ENCODE measurements at places on chromosomes 4 and X.

DNA sequence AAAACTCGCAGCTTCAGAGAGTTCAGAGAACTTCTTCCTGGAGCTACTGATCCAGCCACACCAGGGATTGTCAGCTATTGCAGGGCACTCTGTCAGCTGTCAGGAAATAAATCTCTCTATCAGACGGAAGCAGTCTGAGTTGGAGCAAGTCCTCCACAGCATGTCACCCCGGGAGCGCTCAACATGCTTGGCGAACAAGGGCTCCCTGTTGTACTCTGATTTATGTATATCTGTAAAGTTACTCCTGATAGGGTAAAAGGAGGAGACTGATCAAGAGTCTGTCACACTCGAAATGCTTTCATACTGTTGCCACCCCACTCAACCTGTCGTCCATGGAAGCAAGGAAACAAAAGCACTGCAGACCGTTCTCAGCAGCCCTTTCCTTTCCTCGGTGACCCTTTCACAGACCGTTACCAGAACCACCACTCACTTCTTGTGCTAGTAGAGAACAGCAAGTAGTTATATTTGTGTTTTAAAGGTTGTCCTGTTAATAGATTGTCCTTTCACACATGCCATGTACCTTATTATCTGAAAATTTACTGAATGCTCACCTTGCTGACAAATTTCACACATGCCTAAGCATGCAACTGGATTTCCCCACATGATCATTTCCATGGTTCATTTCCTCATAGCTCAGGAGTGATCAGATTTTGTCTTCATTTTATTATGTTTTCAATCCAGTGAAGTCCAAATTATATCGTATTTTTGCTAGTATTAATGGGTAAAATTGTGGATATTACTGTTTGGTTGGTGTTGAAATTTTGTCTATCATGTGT, 2108.9 kb upstream of the TENM3 start:
- DNase-seq: no peak

DNA sequence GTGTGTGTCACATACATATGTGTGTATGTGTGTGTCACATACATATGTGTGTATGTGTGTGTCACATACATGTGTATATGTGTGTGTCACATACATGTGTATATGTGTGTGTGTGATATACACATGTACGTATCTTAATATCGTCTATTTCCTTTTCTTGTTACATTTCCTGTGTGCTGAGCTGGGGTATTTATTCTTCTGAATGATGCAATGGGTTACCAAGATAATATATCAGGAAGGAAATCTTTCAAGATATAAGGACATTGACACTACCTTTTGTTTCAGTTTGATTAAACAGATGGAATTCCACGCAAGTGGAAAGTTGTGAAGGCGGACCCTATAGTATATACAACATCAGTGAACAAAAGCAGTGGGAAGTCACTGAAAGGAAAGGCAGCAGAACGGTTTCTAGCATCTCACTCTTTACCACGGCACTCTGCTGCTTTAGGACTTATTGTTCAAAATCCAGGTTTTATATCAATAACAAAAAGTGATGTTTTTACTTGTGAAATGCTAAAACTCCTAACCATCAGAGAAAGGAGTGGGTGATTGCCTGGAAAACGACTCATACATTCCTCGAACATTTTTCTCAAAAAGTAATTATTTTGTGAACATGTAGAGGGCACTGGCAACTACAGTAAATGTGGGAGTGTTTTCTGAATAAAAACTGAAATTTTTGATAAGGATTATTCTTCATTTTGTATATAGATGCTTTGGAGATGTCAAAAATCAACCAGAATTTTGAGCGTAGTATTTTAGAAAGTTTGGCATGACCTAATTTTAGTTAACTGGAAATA, 43.1 kb upstream of the IL21 start:
- DNase-seq: no peak

- no peak for DNase-seq
These were observed 18.4 kb upstream of the TBC1D1 start for GRCh38 chr4:37872310-37872988.

DNA sequence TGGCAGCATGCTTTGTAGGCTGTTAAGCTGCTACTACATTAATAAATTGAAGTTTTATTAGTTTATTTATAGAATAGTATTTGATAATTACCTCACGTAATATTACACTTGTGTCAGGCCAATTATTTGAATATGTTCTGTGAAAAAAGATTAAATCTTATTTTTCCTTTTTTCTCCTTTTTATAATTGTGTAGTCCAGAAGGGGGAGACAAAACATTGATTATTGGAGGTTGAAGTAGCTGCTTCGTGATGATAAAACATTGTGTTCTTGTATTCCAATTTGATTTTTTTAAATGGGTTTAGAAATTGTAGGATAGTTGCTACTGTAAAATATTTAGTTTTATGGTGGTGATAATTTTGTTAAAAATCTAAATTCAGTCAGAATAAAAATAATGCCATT, 85.7 kb downstream of the DIAPH2 start:
- DNase-seq: peak; percentile 16

- no peak for DNase-seq
These were observed 37.5 kb upstream of the TMEM150C start for GRCh38 chr4:82599336-82599735.

DNA sequence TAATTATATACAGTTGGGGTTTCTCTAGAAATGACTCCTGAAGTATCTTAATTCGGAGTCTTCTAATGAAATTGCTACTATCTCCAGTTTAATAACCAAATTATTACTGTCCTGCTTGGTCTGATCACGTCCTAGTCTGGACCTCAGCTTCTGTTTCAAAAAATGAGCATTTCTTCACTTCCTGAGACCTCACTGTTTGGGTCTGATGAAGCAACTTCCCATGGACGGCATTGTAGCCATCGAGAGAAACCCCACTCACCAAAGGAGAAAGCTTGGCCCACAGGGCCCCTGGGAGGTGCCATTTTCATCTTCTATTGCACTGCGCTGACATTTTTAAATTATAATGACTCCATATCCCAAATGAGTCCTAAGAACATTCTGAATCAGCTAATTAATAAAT, 178.0 kb downstream of the MGST2 start:
- no peak for DNase-seq

DNA sequence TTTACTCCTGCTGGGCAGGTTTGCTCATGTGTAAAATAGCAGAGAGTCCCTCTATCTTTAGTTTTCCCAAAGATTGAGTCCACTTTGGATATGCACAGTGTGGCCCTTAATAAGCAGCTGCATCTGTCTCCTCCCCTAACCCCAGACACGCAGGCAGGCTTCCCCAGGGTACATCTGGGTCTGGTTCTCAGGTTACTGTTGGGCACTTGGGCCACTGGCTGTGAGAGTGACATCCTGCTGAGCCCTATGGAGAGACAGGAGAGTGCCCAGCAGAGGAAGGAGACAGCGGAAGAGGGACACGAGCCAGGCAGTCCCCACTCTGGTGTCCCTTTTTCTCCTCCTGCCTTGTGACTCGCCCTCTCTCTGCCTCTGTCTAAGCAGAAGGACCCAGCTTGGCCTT, 16.0 kb downstream of the XK start:
- no peak for DNase-seq

DNA sequence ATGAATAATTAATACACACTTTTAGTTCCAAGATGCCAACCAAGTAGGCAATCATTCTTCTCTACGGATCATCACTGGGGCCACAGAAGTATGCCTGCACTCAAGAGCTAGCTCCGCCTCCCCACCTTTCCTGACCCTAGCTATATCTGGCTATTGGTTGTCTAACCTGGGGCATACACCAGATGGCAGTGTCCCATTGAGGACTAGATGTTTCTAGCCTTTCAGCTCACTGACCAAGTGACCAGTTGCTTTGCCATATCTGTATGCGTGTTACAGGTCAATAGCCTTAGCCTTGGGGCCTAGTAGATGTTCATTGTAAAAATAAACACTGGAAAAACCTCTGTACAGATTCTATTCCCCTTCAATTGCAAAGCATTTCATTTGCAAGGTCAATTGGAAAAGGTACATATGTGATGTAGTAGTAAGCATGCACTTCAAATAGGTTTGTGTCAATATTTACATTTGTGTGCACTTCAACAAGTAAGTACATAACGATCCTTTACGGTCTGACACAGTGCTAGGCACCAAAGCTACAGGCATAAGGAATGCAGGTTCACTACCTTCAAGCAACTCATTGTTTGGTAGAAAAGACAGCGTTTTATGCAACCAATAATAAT, 521.7 kb downstream of the PPARGC1A start:
- no peak for DNase-seq

GRCh38 chr4:79915246-79915645, 157.8 kb downstream of the ANTXR2 start:
- no peak for DNase-seq

GRCh38 chr4:19831644-19832285, 419.9 kb upstream of the SLIT2 start:
- peak; percentile 32 for DNase-seq

DNA sequence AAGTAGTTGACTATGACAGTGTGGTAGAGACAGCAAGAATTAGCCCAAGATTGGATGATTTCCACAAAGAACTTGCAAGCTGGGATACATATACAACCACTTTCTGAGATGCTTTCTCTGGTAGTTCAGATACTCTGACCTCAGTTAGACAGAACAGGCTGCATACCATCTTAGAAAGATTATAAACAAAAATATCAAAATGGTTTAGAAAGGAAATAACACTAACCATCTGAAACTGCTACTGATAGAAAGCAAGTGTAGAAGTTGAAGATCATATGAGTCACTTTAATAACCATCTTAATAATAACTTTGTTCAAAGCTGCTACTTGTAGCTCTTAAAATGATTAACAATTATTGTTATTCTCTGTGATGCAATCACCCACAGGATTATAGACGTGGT, 255.4 kb upstream of the TTC29 start:
- no peak for DNase-seq

GRCh38 chr4:121773883-121774282, 8.9 kb upstream of the SMIM43 start:
- no peak for DNase-seq

- peak; percentile 6 for DNase-seq
These were observed 90.3 kb upstream of the GK2 start for GRCh38 chr4:79498282-79498681.

- DNase-seq: no peak
These were observed 446.7 kb downstream of the FSTL5 start for GRCh38 chr4:161717084-161717483.

DNA sequence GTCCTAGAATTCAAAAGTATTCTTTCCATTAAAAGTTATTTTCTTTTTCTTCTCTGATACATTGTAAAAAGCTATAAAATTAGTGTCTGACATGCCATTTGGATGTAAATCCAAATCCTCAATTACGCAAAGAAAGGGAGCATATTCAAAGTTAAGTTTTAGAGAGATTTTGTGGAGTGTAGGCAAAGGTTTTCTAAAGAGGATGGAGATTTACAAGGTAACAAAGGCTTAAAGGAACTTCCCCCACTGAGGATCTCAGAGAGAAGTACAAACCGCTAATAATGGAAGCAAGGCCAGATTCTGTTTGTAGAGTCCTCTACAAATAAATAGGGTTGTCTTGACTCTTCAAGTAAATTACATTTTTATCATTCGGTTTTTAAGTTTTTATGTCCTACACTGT, 91.0 kb upstream of the MAPK10 start:
- no peak for DNase-seq

DNA sequence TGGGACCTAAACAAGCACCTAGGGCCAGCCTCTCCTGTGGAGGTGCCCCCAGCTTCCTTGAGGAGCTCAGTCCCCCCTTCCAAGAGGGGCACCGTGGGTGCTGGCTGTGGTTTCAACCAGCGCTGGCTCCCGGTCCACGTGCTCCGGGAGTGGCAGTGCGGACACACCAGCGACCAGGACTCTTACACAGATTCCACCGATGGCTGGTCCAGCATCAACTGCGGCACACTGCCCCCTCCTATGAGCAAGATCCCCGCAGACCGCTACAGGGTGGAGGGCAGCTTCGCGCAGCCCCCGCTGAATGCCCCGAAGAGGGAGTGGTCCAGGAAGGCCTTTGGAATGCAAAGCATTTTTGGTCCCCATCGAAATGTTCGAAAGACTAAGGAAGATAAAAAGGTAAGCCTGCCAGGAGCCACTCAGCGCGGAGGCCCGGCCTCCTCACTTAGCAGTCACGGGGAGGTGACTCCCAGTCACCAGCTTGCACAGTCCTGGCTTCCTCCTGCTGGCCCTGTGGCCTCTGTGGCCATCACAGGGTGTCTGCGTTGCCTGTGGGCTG, 24.9 kb downstream of the RGS12 start:
- DNase-seq: no peak

GRCh38 chr4:1299301-1299860, 9.7 kb downstream of the MAEA start:
- no peak for DNase-seq

DNA sequence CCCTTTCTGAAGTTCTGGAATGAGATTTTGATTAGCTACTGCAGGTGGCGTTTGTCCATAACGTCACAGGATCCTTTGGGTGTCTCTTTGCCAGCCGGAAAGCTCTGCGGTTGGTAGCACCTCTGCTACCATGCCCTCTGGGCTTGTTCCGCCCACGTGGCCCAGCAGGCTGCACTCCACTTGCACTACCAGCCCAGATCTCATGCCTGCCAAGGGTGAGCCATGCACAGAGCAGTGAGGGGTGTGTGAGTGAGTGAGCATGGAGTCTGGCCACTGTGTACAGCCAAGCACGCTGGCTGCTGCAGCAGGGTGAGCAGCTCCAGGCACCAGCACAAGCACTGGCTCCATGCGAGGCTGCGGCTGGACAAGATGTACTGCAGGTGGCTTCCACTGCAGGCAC, 6.6 kb upstream of the HNRNPD start:
- no peak for DNase-seq

GRCh38 chr4:23828779-23829178, 61.1 kb downstream of the PPARGC1A start:
- no peak for DNase-seq

DNA sequence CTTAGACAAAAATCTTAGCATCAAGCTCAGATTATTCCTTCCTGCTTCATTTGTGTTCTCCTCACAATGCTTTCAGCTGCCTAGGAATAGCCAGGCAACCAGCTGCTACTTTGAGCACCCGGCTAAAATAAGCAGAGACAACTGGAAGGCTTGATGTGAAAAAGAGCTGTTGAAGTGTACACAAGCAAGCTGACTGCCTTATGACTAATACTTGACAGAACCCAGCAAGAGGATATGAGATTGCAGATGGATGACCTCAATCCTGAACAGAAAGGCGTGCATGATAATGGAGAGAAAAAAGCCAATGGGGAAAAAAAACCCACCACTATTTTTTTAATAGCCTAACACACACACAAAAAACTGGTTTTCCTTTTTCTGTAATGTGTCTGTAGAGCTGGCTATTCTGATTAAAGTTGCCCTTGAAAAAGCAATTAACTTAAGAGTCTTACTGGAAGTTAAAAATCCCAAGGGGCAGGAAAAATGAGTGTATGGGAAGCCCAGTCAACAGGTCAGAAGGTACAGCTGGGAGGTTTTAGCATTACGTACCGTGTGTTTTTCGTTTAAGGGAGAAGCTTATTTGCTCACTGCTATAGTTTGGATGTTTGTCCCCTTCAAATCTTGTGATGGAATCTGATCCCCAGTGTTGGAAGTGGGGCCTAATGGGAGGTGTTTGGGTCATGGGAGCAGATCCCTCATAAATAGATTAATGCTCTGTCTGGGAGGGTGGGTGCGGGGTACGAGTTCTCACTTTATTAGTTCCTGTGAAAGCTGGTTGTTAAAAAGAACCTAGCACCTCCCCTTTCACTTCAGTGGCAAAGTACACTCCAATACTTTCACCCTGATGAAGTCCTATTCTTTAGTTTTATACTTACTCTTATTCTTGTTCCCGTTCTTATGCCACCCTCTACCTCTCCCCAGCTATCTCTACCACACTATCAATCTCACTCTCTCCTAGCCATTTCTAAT, 37.1 kb upstream of the HERC6 start:
- DNase-seq: peak; percentile 87

GRCh38 chrX:637660-638481, 7.3 kb downstream of the SHOX start:
- no peak for DNase-seq

GRCh38 chr4:84878546-84878945, 87.9 kb downstream of the WDFY3 start:
- no peak for DNase-seq

Measured in AG08395 (cell line).